Stimulated activated CD8-positive, alpha-beta memory T cell treated with anti-CD3 and anti-CD28 coated beads, Interleukin-4, amount 100 ng/mL, for 4 hours (primary cell): ENCODE measurements at places on chromosomes 3 and 15.

DNA sequence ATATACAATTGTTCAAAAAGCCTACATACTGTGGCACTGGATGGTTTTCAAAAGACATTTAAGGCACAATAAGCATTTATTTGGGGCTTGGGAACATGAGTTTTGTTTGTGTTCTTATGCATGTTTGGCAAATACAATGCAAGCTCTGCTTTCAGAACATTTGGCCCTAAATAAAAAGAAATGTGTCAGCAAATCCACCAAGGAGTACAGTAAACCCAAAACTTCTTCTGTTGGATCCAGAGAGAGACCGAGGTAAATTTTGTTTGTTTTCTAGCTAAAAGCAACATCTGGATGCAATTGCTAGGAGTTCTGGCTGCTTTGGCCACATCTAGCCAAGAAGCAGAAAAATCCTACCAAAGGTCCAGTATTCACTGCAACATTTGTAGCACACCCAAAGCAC is 168.8 kb downstream of the DCLK3 start:
- DNase-seq: no peak

DNA sequence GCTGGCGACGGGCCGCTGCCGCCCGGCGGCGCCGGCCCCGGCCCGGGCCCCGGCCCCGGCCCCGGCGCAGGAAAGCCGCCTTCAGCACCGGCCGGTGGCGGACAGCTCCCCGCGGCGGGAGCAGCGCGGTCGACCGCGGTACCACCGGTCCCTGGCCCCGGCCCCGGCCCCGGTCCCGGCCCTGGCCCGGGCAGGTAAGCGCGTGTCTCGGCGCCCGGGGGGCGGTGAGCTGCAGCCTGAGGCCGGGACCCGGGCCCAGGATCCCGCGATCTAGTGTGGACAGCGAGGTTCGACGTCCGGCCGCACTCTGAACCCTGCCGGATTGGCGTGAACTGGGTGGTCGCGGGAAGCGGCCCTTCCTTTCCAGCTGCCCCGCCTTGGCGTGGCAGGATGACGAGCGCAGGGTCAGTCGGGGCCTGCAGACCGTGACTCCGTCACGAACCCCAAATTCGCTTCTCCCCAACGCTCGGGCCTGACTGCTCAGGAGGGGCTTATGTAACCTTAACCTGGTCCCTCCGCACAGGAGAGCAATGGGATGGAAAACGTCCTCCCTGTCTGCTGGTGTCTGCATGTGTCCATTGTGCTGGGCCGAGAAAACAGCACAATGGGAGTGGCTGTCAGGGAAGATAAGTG is 472 bp downstream of the BSN start:
- peak; percentile 19 for DNase-seq

DNA sequence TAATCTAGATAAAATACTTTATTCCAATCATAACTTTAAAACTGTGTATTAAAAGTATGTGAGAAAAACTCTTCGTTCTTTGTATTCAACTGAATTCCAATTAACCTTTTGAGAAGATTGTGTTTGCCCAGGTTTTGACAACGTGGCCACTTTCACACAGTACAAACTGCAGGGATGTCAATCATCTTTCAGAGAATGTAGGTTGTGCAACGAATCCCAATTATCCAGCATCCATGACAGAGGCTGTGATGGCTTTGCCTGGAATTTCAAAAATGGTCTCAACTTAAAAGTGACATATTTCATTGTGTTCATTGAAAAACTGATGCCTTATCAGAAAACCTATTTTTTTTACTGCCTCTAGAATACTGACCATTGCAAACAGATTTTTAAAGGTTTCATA is 615.1 kb upstream of the KCNMB2 start:
- DNase-seq: no peak

- no peak for DNase-seq
Observed at GRCh38 chr3:155412904-155413303, 119.4 kb upstream of the STRIT1 start.

GRCh38 chr3:64184621-64185020 is 40.6 kb downstream of the PRICKLE2 start:
- DNase-seq: no peak

DNA sequence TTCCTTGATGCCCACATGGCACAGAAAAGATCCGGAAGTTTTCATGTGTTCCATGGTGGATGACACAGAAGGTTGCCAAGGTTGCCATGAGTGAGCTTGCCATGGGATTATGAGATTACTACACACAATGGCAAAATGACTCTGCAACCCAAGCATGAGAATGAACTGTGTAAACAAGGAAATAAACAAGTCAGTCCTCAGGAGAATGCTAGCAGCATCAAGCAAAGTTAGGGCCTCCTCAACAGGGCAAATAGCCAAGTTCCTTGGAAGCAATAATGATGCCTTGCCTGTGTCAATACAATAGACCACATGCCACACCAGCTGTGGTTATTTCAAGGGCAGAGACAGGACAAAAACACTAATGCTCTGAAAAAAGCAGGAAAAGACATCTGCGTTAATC is 41.8 kb downstream of the AQR start:
- no peak for DNase-seq

DNA sequence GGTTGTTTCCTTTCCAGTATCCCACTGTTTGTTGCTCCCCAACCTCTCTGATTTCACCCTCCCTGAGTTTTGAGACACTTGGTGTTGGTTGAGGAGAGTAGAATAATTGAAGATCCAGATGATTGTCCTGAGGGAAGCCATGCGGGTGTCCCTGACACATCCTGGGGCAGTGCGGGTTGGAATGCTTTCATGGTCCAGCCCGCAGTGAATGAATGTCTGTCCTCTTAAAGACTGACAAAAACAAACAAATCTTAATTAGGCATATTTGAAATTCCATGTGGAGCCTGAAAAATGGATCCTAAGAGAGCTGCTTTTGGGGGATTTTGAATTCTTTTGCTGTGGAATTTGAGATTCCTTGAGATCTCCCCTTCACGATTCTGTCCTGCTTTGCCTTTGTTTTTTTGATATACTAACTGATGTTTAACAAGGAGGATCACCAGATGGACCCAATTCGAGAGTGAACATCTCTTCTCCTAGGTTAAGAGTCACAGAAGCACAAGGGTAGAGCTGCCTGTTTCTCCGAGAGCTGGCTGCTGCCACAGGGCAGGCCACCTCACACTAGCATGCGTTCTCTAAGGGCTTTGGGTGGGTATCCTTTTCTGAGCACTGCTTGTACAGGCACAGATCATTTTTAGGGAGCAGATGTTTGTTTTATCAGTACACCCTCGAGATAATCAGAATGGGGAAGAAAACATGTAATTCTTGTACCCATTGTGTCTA is 47.4 kb downstream of the GPR171 start:
- DNase-seq: no peak

DNA sequence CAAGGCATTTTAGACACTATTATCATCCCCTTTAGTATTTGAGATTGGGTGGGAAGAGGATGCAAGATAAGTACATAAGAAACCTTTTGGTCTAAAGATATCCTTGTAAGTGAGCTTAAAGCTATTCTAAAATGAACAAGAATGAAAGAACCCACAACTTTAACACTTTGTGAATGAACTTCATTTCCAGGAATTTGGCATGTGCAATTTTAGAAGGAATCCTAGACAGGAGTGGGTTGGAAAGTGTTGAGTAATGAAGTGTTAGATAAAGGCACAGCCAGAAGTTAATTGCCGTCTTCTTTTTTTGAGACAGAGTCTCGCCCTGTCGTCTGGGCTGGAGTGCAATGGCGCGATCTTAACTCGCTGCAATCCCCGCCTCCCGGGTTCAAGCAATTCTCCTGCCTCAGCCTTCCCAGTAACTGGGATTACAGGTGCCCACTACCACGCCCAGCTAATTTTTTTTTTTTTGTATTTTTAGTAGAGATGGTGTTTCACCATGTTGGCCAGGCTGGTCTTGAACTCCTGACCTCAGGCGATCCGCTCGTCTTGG is 13.2 kb upstream of the TEX9 start:
- no peak for DNase-seq

GRCh38 chr15:100705065-100705464 is 102.7 kb downstream of the ASB7 start:
- DNase-seq: no peak

DNA sequence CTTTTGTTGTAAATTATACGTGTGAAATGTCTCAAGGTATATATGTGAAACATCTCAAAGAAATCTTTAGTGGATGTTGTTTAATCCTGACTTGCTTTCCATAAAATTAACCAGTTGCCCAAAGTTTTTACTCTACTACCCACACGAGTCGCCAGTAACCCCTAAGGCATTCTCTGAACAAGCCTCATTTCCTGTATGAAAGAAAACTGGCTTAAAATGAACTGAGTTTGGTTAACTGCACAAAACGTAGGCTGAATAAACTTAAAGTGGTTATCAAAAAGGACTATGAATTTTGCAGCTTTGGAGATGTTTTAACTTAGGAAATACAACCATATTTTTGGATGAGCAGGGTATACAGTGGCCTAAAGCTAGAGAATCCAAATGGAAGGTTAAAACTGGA is 2.7 kb upstream of the APPL1 start:
- no peak for DNase-seq

DNA sequence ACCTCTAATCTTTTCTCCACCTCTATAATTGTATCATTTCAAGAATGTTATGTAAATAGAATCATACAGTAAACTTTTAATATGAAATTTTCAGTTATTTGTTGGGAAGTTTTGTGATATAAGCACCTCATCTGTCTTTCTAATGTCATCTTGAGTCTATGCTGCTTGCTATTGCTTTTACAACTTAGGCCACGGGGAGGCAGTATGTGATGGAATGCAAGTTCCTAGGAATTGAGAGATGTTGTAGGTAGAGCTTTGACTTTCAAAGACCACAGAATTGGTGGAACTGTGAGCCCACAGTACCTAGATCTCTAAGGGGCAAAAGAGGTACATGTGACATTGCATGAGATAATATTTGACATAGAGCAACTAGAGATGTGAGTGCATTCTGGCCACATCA is 328.3 kb downstream of the MFSD1 start:
- DNase-seq: no peak

DNA sequence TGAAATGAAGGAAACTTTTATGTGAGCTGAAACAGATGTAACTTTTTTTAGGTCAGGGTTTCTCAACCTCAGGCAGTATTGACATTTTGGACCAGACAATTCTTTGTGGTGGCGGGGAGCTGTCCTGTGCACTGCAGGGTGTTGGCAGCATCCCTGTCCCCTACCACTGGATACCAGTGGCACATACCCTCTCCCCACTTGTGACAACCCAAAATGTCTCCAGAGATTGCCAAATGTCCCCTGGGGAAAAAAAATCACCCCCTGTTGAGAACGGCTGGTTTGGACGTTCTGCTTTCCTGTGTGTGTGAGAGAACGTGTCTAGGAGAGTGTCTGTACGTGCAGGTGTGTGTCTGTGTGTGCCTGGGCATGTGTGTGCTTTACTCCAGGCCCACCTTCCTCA is 30.7 kb upstream of the GRIP2 start:
- no peak for DNase-seq

DNA sequence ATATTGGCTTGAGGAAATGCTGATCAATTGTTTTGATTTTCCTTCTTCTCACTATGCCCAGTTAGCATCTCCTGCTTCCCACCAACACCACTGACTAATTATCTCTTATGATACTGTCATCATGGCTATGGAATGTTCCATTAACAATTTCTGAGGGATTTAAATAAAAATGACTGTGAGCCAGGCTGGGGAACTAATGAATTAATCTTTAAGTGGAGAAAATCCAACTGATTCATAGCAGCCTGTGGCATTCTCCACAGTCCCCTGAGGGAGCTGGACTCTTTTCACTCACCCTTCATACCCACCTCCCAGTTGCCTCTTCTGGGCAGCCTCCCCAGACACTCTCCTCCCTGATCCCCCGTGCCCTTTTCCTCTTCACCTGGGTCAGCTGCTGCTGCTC is 353.6 kb downstream of the CLSTN2 start:
- DNase-seq: no peak

GRCh38 chr3:59538753-59539432 is 489.1 kb upstream of the CFAP20DC start:
- DNase-seq: no peak

DNA sequence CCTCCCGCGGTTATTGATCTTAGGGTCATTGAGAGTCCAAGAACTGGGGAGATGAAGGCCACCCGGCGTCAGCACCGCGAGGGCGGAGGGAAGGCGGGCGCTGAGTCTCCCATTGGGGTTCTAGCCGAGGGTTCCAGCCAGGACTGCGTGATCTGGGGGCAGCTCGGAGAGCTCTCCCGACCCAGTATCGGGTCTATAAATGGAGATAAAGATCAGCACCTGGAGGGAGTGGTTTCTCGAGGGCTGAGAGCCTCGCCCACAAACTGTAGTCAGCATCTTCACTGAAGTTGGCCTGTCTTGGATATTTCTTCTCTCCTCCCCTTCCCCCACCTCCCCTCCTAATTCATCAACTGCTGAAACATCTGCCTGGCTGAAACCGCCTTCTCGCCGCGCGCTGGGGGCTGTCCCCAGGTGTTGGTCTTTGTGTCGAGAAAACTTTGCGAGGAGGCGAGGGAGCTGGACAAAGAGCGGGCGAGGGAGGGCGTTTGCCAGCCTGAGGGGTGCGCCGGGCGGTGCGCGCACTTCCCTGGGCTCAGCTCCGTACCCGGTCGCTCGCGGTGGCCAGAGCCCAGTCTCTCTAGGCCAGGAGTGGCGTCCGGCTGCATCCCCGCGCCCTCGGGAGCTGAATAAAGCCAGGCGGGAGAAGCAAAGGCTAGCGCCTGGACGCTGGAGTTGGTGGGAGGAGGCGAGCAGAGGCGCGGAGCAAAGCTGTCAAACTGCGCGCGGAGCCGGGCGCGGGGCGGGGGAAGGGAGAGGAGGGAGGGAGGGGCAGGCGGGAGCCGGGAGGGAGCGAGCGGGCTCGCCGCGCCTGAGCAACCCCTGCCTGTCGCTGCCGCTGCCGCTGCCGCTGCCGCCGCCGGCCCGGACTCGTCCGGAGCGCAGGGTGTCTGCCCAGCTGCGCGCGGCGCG is at the start of gene ST8SIA2:
Gene ST8SIA2 (plus strand): TSS at position 811 of the 909 bp plus-strand sequence. CDS start 184 bp downstream, outside the sequence.
- DNase-seq: no peak

DNA sequence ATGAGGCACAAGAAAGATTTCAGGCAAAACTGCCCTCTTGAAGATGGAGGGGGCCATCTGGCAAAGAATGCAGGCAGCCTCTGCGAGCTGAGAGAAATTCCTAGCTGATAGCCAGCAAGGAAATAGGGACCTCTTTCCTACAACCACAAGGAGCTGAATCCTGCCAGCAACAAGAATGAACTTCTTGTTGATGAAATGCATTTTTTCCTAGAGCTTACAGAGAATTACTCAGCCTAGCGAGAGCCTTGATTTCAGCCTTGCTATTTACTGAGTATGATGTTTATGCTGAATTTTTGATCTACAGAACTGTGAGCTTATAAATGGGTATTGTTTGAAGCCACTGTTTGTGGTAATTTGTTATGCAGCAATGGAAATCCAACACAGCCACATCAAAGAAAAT is 148.5 kb upstream of the NAALADL2 start:
- no peak for DNase-seq

GRCh38 chr3:157148196-157148889 is 11.6 kb downstream of the CCNL1 start:
- no peak for DNase-seq
